ENCODE measurements at places on chromosomes 13 and 19. TPM values are rescaled to one million over a fixed set of nuclear protein-coding genes. Genes with fewer than 3 reads are reported as not detected.

- H3K27me3 ChIP-seq: no peaks in the 10 kb centered on the region
- H3K4me1 ChIP-seq: no peaks in the 10 kb centered on the region
- H3K27ac ChIP-seq: no peak overlapping the region
- H3K4me3 ChIP-seq: no peak overlapping the region
- DNase-seq: no peak
Measured at GRCh38 chr19:45629704-45630103, 9.5 kb downstream of the EML2 start.

GRCh38 chr13:90510319-90510718 is 837.2 kb upstream of the MIR17HG start:
- no peak overlapping the region for H3K4me3 ChIP-seq
- H3K27me3 ChIP-seq: no peaks in the 10 kb centered on the region
- H3K36me3 ChIP-seq: no peaks in the 10 kb centered on the region
- H3K27ac ChIP-seq: no peak overlapping the region
- H3K4me1 ChIP-seq: no peaks in the 10 kb centered on the region

Gene KLK12
- not detected for total RNA-seq

- no peaks in the 10 kb centered on the region for H3K36me3 ChIP-seq
- H3K27ac ChIP-seq: no peak overlapping the region
- H3K27me3 ChIP-seq: no peaks in the 10 kb centered on the region
- H3K4me3 ChIP-seq: no peak overlapping the region
- H3K4me1 ChIP-seq: no peaks in the 10 kb centered on the region
- DNase-seq: no peak
Measured at GRCh38 chr13:26021516-26021915, 30.3 kb downstream of the SHISA2 start.

Gene CGB8
- total RNA-seq: not detected

DNA sequence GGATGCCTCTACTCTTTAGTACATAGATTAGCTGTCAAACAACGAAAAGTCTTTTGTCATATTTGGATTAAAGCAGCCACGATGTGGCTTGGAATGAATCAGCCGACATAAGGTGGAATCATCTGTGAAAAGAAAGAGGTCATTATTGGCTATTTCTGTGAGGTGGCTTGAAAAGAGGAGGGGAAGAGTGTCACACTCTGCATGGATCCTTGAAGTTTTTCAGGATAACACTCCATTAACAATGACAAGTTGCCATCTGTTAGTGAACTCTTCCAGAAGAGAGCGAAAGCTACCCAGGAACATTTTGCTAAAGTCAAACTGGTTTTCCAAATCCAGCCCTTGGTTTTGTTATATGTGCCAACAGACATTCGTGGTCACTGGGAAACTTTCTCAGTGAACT is 1604.8 kb downstream of the OLFM4 start:
- H3K36me3 ChIP-seq: no peaks in the 10 kb centered on the region
- H3K27me3 ChIP-seq: no peaks in the 10 kb centered on the region
- H3K27ac ChIP-seq: no peak overlapping the region
- H3K4me3 ChIP-seq: no peak overlapping the region

DNA sequence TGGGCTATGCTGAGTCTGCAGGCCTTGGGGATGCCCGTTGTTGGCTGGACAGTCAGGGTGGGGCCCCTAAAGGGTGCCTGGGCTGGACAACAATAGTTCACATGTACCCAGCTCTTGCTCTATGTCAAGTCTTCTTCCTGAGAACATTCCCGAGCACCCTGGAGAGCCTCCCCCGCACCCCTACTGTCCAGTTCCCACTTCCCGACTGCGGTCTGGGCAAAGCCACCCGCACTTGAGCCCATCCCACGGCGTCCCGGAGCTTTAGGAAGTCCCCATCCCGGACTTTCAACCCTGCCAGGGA is 1.1 kb upstream of the MPND start:
- H3K27me3 ChIP-seq: no peaks in the 10 kb centered on the region
- peak overlapping the region; percentile 90 for H3K4me3 ChIP-seq
- no peak for DNase-seq
- no peaks in the 10 kb centered on the region for H3K36me3 ChIP-seq
- peak overlapping the region; percentile 96 for H3K27ac ChIP-seq

GRCh38 chr19:5103061-5103701 is 134.3 kb downstream of the KDM4B start:
- peak; percentile 83 for DNase-seq
- H3K36me3 ChIP-seq: no peaks in the 10 kb centered on the region
- H3K27ac ChIP-seq: peak overlapping the region; percentile 78

DNA sequence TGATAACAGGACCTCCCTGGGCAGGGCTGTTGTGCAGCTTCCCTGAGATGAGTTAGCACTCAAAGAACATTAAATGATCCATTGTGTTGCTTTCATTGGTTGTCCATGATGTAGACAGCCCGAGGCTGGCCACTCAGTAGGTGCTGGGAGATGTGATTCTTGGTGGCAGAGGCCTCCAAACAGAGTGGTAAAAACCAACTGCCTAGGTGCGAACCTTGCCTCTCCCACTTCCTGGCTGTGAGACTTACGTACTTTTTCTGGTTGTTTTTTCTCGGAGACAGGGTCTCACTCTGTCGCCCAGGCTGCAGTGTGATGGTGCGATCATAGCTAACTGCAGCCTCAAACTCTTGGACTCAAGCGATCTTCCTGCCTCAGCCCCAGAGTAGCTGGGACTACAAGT is 6.2 kb downstream of the SARS2 start:
- no peak overlapping the region for H3K27ac ChIP-seq
- H3K4me1 ChIP-seq: peaks cover 1% of the 10 kb centered on the region
- H3K36me3 ChIP-seq: no peaks in the 10 kb centered on the region
- no peaks in the 10 kb centered on the region for H3K27me3 ChIP-seq
- DNase-seq: no peak

Gene FARSA
- total RNA-seq: 31.6 TPM

- no peaks in the 10 kb centered on the region for H3K4me1 ChIP-seq
- no peaks in the 10 kb centered on the region for H3K27me3 ChIP-seq
- no peak for DNase-seq
- no peak overlapping the region for H3K4me3 ChIP-seq
- no peak overlapping the region for H3K27ac ChIP-seq
Measured at GRCh38 chr13:34420702-34421346, 521.2 kb upstream of the NBEA start.

DNA sequence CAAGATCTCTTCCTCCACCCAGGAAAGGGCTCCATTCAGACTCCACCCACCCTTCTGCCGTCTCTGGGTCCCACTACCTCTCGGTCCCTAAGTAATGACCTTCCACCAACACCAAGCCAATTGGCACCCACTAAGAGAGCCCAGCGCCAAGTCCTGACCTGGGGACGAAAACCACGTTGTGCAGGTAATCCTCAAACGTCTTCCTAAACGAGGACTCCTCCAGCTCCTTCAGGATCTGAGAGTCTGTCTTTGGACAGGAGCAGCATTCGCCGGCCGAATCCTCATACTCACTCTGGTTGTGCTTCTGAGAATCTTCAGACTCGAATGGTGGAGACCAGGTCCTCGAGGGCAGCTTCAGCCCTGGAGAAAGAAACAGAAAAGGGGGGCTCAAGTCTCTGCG is 83.1 kb downstream of the ZNF557 start:
- no peak overlapping the region for H3K27ac ChIP-seq
- DNase-seq: peak; percentile 48
- H3K4me3 ChIP-seq: no peak overlapping the region

DNA sequence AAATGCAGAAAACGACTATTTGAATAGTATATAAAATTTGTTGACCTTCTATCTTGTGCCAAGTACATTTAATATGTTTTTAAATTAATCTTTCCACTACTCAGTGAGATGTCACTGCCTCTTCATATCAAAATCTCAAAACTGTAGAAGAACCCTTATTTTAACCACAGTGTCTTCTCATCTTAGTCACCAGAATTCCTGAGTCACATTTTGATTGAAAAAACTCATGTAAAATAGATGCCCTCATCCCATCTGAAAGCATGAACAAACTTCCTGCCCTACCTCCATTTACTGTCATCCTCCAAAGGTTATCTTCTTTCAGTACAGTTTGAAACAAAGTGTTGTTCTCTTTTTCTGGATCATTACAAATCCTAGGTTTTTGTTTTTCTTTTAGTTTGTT is 1215.4 kb downstream of the PCDH9 start:
- H3K36me3 ChIP-seq: no peaks in the 10 kb centered on the region
- H3K27me3 ChIP-seq: no peaks in the 10 kb centered on the region
- no peak overlapping the region for H3K27ac ChIP-seq
- no peak overlapping the region for H3K4me3 ChIP-seq
- H3K4me1 ChIP-seq: no peaks in the 10 kb centered on the region

GRCh38 chr19:14363183-14364097 is 17.8 kb upstream of the ADGRE5 start:
- peak overlapping the region; percentile 70 for H3K27ac ChIP-seq
- no peaks in the 10 kb centered on the region for H3K36me3 ChIP-seq
- H3K27me3 ChIP-seq: no peaks in the 10 kb centered on the region
- peaks cover 18% of the 10 kb centered on the region for H3K4me1 ChIP-seq
- peak; percentile 88 for DNase-seq

DNA sequence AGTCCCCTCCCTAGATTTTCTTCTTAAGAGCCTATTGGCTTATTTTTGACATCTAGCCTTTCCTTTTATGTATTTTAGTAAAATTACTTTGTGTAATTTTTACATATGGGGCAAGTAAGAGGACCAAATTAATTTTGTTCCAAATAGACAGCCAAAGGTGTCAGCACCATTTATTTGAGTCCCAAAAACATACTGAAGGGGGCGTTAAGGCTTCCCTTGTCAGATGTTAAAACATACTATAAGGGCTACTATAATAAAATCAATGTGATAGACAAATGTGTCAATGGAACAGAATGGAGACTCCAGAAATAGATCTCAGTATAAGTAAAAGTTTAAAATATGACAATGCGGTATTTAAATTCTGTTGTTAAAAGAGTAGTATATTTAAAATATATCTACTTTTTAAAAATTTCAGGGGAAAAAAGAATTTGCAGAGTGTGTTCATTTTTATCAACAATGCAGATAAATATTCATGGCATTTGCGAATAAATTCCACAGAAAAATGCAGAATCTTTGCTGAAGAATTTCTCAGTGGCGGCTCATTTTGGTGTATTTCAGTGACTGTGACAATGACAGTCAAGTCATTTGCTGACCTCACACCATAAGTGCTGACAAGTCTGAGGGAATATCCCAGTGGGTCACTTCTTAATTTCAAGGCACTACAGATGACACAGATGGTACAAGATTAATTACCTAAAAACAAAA is 133.7 kb downstream of the MTUS2 start:
- no peak overlapping the region for H3K4me3 ChIP-seq
- no peaks in the 10 kb centered on the region for H3K4me1 ChIP-seq
- no peaks in the 10 kb centered on the region for H3K36me3 ChIP-seq
- DNase-seq: no peak
- no peaks in the 10 kb centered on the region for H3K27me3 ChIP-seq
- no peak overlapping the region for H3K27ac ChIP-seq

DNA sequence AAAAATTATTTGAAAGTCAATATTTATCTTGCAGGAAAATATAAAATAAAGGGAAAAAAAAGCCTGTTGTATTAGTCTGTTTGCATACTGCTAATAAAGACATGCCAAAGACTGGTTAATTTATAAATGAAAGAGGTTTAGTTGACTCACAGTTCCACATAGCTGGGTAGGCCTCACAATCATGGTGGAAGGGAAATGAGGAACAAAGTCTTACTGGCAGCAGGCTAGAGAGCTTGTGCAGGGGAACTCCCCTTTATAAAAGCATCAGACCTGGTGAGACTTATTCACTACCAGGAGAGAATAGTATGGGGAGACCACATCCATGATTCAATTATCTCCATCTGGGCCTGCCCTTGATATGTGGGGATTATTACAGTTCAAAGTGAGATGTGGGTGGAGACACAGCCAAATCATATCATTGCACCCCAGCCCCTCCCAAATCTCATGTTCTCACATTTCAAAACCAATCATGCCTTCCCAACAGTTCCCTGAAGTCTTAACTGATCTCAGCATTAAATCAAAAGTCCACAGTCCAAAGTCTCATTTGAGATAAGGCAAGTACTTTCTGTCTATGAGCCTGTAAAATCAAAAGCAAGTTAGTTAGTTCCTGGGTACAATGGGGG is 1416.5 kb upstream of the SPRY2 start:
- no peak overlapping the region for H3K27ac ChIP-seq
- no peaks in the 10 kb centered on the region for H3K4me1 ChIP-seq
- no peaks in the 10 kb centered on the region for H3K27me3 ChIP-seq
- no peaks in the 10 kb centered on the region for H3K36me3 ChIP-seq
- DNase-seq: no peak

DNA sequence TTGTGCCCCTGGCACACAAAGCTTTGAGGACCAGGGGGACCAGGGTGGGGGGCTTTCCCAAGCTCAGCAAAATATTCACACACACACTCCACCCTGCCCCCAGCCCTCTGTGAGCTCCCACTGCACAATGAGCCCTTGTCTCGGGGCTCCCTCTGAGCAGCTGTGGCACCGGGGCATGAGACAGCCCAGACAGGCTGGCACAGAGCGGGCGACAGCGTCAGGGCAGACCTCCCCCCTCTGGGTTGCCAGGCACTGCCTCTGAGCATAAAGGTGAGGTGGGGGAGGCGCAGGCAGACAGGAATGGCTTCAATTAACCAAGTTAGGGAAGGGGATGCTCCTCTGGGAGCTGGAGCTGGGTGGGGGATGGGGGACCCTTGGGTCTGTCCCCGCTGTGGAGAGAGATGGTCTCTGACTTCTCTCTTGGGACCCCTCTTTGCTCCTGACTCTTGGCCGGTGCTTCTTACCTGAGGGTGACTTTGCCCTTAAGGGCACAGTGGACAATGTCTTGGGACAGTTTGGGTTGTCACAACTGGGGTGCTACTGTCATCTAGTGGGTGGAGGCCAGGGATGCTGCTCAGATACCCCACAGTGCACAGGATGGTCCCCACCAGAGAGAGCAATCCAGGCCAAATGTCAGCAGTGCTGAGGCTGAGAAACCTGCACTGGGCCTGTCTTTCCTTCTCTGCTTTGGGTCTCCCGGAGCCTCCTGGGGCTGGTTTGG is 30.3 kb downstream of the LYL1 start:
- H3K36me3 ChIP-seq: peaks cover 24% of the 10 kb centered on the region
- H3K27ac ChIP-seq: peak overlapping the region; percentile 95
- peaks cover 94% of the 10 kb centered on the region for H3K4me1 ChIP-seq
- no peak for DNase-seq
- H3K4me3 ChIP-seq: no peak overlapping the region

DNA sequence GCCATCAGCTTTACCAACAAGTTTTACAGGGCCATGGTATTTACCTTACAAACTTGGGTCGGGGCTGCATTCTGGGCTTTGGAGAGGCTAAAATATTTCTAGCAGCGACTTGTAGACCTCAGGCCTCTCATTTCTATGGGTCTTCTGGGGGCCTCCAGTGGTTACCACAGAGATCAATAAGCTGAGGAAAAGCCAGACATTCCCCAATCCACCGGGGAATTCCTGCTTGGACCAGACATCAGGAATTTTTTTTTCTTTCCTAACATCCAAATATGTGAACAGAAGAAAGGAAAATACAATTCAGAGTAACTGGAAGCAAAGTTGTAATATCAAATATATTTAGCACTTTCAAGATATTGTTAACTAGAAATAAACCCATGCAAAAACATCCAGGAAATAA is 1.5 kb downstream of the DZIP1 start:
- no peak for DNase-seq
- H3K4me3 ChIP-seq: peak overlapping the region; percentile 64
- no peaks in the 10 kb centered on the region for H3K36me3 ChIP-seq
- H3K27ac ChIP-seq: peak overlapping the region; percentile 81
- H3K4me1 ChIP-seq: peaks cover 32% of the 10 kb centered on the region

Gene RETN
- total RNA-seq: not detected

GRCh38 chr13:75770592-75771011 is 134.5 kb downstream of the LMO7 start:
- DNase-seq: no peak
- no peak overlapping the region for H3K27ac ChIP-seq
- no peaks in the 10 kb centered on the region for H3K4me1 ChIP-seq
- H3K4me3 ChIP-seq: no peak overlapping the region

Data from sigmoid colon (tissue), 7 donors.